ENCODE measurements at places on chromosomes 2 and 18. TPM values are rescaled to one million over a fixed set of nuclear protein-coding genes. Genes with fewer than 3 reads are reported as not detected.

IL1R2 gene
- total RNA-seq, result 1.1 TPM

LRRTM1 gene
- total RNA-seq, result not detected

SERPINB12 gene
- not detected for total RNA-seq

TEX44 gene
- total RNA-seq, result not detected

IHH gene
- total RNA-seq, result not detected

PLA2R1 gene
- not detected for total RNA-seq

KYNU gene
- not detected for total RNA-seq

FEV gene
- total RNA-seq, result not detected

L3MBTL4 gene
- not detected for total RNA-seq

NDUFV2 gene
- total RNA-seq, result 332 TPM

LHCGR gene
- total RNA-seq, result not detected

ATP6V1B1 gene
- total RNA-seq, result not detected

NEU2 gene
- total RNA-seq, result not detected

PLB1 gene
- 0.25 TPM for total RNA-seq

IGFBP2 gene
- 123 TPM for total RNA-seq

SERPINB10 gene
- total RNA-seq, result not detected

KIAA2012 gene
- total RNA-seq, result not detected

ALPG gene
- not detected for total RNA-seq

UNC80 gene
- total RNA-seq, result not detected

CPO gene
- not detected for total RNA-seq

GALR1 gene
- total RNA-seq, result not detected

SKOR2 gene
- not detected for total RNA-seq
